ENCODE measurements at places on chromosomes 7 and 10.

DNA sequence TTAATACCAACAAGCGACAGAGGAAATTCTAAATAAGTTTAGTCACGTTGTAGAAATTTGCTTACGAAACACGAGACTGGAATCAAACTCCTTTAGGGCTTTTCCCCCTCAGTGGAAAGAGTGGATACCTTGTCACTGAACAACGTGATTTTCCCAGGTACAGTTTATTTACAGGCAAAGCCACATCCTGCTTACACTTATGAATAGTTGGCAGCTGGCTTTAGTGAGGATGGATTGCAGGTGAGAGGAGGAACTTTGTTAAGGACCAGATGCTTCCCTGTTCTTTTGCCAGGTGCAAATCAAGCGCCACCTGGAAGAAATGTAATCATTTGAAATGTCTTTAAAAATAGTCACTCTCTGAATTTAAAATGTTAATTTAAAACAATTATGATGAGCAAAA lies 282.4 kb downstream of the ADARB2 start:
- no peak for DNase-seq

- no peak for DNase-seq
These were observed 107.7 kb downstream of the RBM20 start for GRCh38 chr10:110751850-110752249.

- no peak for DNase-seq
These were observed 67.3 kb downstream of the AHR start for GRCh38 chr7:17365775-17366174.

DNA sequence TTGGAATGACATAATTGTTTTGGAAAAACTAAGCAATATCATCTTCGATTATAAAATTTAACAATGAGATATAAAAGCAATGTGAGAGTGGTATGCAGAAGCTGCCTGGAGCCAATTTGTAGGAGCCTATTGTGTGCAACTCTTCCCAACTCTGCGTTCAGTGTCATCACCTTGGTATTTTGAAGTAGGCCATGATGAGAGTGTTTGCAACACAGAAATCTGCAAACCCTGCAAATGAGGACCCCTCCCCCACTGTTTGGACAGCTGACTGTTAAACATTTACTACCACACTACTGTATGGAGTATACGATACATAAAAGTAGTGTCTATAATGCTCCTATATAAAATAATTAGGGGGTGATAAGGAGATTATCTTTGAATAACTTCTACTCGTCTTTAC lies 531.3 kb downstream of the ATRNL1 start:
- DNase-seq = no peak

GRCh38 chr10:119233123-119233820 lies 25.9 kb downstream of the GRK5 start:
- DNase-seq = no peak

DNA sequence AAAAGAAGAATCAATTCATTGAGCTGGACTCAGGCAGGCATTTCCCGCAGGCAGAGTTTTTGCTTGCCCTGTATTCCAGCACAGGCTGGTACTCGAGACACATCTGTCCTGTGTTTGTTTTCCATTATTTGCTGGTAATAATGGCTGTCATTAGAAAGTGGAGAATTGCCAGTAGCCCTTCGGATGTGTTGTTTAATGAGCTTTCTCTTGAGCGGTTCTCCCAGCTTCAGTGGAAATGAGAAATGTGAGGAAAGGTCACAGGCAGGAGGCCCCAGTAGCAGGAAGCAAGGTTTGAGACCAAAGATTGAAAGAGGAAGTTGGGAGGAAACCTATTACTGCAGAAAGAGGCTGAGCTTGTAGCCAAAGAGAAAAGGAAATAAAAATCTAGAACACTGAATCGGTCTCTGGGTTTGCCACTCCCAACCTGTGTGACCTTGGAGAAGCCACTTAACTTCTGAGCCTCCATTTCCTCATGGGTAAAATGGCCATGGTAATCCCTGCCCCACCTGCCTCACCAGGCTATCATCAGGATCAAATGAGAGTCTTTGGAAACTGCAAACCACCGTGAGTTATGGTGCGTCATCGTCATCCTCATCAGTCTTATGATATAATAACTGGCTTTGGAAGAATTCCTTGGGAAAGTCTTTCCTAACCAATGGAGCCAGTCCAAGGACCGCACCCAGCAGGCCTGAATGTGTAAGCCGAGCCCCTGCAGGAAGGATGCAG lies 67.7 kb downstream of the TACR2 start:
- peak; percentile 93 for DNase-seq

DNA sequence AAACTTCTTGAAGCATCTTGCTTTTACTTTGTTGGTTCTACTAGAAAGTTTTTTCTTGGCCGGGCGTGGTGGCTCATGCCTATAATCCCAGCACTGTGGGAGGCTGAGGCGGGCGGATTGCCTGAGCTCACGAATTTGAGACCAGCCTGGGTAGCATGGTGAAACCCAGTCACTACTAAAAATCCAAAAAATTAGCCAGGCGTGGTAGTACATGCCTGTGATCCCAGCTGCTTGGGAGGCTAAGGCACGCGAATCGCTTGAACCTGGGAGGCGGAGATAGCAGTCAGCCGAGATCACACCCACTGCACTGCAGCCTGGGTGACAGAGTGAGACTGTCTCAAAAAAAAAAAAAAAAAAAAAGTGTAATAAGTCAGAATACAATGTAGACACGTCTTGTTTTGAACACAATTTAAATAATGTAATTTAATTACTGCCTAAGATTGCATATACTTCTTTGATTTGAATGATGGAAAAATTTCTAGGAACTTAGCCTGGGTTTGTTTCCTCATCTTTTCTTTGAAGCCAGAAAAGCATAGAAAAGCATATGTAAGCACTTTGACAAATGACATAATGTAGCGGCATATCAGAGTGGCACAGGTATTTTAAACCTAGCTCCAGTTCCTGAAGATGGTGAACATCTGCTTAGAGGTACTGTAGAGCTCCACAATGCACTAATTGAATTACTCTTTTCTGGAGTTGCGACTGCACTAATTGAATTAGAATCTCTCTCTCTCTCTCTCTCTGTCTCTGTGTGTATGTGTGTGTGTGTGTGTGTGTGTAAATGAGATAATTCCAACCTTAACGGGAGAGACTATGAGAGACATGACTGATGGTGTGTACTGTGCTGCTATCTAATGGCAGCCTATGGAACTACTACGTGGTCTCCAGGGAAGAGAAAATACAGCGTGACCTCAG lies 87.8 kb downstream of the BTRC start:
- DNase-seq = peak; percentile 71

- DNase-seq = no peak
These were observed 67.9 kb upstream of the ANKRD1 start for GRCh38 chr10:90988802-90989201.

DNA sequence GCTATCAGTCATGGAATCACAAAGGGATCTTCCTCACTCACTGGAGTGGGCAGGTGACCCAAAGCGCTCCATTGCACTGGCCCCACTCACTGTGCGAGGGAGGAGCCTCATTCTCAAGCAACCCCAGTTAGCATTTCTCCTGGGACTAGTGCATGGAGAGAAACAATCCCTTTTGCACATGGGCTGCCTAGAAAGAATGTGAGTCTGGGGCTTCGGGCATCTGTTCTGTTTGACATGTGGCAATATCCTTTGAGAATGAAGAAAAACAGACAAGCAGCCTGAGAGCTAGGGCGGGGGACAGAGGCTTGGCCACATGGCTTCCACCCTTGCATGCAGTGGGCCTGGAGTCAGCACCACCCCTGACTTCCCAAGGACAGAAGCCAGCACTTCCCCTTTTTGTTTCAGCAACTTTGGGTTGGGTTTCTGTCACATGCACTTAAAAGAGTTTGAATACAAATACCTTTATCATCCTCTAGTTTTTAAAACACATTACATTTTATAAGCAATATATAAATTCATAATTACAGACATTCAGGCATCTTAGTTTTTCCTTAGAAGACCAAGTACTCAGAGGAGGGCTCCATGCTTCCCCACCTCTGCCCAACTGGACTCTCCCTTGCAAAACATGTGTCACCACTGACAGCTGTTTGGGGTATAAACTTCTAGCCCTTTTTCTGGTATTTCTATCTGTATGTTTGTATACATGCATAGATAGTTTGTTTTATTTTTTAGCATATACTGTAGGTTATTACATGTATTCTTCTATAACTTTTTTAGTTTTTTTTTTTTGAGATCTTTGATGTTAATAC lies 73.8 kb downstream of the RBM20 start:
- DNase-seq = no peak

DNA sequence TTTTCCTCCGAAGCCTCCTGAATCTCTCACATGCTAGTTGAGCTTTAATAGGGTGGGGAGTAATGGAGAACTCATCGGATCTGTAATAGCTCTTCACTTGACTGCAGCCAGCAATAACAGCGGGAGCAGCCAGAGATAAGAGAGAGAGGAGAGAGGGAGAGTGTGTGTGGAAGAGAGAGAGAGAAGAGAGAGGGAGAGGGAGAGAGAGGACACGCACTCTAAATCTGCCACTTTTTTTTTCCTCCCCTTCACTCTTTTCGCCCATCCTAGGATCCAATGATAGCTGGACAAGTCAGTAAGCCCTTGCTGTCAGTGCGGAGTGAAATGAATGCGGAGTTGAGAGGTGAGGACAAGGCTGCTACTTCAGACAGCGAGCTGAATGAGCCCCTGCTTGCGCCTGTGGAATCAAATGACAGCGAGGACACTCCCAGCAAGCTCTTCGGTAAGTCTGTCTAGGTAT lies 107.9 kb downstream of the POU6F2 start:
- DNase-seq = no peak

DNA sequence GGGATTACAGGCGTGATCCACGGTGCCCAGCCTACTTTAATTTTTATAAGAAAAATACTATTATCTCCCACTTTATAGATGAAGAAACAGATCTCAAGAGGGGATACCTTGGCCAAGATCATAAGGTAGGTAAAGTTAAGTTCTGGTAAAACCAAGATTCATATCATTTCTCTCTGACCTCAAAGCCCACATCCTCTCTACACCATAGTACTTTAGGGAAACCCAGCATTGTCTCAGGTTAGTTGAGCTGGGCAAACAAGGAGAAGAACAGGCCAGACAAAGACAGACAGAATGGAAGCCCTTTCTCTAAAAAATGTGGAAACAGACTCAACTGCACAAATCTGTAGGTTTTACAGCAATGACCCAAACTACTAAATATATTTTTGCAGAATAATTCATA lies 197.7 kb upstream of the FRMD4A start:
- no peak for DNase-seq

- no peak for DNase-seq
These were observed 1.3 kb downstream of the FRAT2 start for GRCh38 chr10:97333351-97333600.

DNA sequence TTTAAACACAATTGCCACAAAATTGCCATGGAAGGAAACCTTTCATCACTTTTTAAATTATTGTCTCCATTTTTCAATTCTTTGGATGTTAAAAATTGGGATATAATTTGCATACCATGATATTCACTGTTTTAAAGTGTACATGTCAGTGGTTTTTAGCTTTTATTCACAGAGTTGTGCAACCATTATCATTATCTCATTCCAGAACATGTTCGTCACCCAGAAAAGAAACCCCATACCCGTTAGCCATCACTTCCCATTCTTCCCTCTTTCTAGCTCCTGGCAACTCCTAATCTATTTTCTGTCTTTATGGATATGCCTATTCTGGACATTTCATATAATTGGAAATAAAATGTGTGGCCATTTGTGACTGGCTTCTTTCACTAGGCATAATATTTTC lies 260.3 kb upstream of the FERD3L start:
- peak; percentile 56 for DNase-seq

DNA sequence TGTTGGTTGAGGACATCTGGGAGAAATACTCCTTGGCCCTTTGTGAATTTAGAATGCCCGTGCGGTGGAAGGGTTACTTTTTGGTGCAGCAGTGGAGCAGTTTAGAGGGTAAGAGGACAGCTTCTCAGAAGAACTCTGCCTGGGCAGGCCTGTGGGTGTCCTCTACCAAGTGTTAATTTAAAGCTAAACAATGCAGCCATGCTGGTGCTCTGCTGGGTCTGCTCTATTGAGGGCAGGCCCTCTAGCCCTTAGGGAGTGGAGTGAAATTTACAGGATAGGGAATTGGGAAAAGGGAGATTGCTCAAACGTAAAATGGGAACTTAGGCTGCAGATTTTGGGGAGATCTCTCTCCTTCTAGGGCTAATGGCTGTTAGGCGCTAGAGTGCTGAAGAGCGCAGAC lies 22.1 kb downstream of the BLNK start:
- no peak for DNase-seq

GRCh38 chr7:116674508-116675173 lies 2.6 kb downstream of the MET start:
- peak; percentile 29 for DNase-seq

- DNase-seq = peak; percentile 27
These were observed 219.6 kb downstream of the PHF14 start for GRCh38 chr7:11193131-11193867.

Data from GM03348 (cell line).